GM23338 (cell line): ENCODE measurements at places on chromosomes 6 and 20.

GRCh38 chr6:127302728-127303660 lies 36.3 kb downstream of the RNF146 start:
- peak; percentile 49 for DNase-seq

- DNase-seq, result peak; percentile 16
Measured at GRCh38 chr20:40646361-40646760, 42.7 kb downstream of the MAFB start.

- DNase-seq, result peak; percentile 60
Measured at GRCh38 chr6:107670792-107671199, 153.3 kb downstream of the SCML4 start.

DNA sequence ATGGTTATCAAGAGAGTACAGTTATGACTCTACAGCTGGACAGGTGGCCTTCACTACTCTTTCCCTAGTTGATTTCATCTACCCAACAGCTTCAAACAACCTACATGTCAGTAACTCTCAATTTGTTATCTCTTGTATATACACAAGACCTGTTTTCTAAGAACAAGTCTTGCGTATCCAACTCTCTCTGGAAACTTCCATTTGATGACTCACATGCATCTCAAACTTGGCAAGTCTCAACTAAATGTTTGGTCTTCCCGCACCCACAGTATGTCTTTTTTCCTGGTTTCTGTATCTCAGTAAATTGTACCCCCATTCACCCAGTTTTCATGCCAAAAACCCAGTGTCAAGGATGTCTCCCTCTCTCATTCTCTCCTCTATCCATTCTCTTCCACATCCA lies 97.7 kb downstream of the BTBD9 start:
- DNase-seq, result no peak

DNA sequence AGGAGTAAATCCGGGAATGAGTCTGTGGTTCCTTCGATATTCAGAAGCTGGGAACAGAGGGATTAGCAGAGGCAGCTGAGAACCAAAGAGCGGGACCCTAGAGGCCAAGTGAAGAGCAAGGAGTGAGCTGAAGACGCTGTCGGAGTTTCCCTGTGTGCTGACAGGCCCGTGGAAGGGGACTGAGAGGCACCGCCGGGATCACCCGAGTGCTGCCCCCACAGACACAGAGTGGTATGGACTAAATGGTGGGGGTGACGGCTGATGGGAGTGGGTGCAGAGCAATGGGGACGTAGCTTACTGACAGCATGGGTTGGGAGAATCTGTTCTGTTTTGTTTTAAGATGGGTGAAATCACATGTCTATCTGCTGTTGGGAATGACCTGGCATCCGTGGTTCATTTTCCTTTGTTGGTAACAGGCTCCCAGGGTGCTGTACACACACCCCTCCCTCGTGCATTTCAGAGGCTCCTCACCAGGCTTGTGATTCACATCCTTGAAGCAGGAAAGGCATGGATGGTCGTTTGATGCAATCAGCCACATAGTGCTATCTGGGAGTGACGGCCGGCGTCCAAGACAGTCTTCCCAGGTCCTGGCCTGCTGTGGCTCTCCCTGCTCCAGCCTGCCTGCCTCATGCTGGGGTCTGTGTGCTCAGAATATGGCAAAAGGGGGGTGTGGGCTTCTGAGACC lies 97.4 kb downstream of the THBS2 start:
- DNase-seq, result no peak

- DNase-seq, result no peak
Measured at GRCh38 chr6:160254467-160255312, 3.9 kb downstream of the SLC22A2 start.

DNA sequence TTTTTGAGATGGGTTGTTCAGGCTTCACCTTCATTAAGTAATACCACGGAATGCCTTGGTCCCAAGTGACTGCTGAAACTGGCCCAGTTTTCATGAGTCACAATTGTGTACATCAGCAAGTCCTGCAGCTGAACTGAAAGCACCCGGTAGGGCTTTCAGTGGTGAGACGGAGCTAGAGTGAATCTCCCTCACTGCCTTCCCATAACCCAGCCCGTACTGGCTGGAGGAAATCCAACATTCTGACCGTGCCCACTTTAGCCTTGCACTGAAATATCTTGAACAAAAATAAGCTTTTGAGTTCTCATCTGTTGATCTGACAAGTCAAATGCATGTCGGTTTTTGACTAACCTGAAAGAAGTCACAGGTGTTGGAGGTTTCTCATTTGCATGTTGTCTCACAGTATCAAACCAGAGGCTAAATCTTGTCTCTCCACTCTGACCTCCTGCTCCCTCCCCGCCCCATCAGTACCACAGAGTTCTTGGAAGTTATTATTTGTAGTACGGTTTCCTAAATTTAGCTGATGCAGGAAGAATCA lies 35.9 kb downstream of the DUSP22 start:
- no peak for DNase-seq

GRCh38 chr20:23596579-23597250 lies 9.0 kb downstream of the CST9 start:
- DNase-seq, result no peak

GRCh38 chr20:48455651-48456365 lies 372.0 kb downstream of the PREX1 start:
- DNase-seq, result no peak

DNA sequence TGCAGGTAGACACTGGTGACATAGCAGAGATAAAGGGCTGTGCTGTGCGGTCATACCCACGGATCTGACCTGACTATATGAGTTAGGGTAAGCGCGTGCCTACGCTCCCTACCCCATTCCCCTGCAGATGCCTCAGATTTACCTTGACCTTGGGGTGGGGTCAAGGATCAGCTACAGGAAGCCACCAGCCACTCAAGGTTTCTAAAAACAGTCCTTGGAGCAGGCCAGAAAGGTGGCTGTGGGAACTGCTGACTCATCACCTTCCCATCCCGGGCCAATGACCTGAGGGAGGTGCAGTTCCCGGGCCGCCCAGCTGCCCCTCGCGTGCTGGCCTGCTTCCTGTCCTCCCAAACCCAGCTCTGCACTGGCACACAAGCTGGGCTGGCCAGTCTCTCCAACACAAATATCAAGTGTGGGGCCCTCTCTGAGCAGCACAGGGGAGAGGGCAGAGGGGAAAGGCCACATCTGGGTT lies 23.0 kb downstream of the KCNK5 start:
- DNase-seq, result peak; percentile 37

- DNase-seq, result no peak
Measured at GRCh38 chr6:6635291-6635690, 46.8 kb downstream of the LY86 start.

DNA sequence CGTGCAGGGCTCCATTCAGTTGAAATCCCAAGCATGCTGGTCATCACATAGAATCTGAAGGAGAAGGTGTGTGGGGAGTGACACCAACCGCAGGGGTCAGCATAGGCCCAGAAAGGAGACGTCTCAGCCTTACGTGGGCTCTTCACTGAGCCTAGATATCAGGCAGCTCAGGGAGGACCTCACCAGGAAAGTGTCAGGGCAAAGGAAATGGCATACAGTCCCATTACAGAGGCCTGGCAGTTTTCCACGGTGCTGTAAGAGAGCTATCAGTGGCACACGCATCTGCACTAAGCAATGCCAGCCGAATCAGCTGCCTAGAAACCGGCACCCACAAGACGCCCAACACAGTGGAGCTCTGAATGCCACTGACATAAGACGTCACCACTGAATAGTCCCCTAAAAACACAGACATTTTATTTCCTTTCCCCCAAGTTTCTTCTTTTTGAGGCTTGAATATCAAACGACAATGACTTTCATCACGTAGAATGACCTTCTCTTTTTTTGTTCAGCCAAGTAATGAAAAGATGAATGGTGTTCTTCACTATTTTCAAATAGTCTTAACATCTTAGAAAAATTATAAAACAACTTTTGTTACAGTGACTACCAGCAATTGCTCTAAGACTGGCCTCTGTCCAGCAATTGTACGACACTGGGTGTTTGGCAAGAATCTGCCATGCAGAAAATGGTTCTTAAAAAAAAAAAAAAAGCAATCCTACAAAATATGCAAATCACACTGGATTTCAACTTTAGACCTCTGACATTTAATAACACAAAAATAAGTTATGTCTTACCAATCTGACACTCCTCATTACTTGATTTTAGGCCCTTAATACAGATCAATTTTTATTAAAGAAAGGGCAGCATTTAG lies 88.9 kb upstream of the FOXQ1 start:
- DNase-seq, result no peak

- peak; percentile 77 for DNase-seq
Measured at GRCh38 chr6:6002005-6002847, 4.5 kb downstream of the NRN1 start.

DNA sequence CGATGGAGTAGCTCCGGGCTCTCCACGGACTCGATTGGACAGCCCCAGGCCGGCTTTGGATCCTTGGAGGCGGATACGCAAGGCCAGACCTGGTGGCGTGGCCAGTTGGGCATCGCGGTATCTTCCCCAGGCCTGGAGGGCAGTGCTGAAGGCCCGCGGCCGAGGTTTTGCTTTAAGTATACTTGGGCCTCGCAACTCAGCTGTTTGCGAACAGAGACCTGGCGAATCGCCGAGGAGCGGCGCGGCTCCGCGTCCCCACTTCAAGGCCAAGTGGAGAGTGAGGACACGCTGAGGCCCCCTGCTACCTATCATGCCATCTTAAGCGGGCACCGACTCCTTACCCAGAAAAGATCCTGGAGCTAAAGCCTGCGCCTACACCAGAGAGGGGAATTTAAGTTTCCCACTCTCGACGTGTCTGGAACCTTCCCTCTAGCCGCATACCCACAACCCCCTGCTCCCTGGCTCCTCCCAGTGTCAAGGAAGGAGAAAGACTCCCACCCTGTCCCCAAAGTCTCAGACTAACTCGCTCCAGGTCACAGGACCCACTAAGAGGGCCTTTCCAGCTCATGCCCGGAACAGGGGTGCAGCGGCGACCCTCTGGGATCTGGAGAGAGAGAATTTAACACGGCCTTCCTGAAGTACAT lies 4.1 kb downstream of the LINC00237 start:
- peak; percentile 73 for DNase-seq

DNA sequence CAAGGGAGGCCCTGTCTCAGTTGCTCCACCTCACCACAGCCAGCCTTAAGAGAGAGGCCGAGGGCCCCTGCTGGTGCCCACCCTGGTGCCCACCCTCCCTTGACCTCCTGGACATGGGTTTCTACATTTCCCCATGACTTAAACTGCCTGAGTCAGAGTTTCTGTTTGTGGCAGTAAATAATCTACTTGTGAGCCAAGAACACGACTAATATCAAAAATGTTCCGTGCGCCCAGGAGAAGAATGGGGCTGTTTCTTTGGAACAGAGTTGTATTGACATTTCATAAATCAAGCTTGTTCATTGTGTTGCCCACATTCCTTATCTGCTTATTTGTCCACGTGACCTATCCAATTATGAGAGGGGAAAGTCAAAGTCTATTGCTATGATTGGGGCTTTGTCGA lies 143.5 kb downstream of the ANKRD60 start:
- no peak for DNase-seq

- no peak for DNase-seq
Measured at GRCh38 chr20:11266571-11266970, 592.8 kb upstream of the JAG1 start.

DNA sequence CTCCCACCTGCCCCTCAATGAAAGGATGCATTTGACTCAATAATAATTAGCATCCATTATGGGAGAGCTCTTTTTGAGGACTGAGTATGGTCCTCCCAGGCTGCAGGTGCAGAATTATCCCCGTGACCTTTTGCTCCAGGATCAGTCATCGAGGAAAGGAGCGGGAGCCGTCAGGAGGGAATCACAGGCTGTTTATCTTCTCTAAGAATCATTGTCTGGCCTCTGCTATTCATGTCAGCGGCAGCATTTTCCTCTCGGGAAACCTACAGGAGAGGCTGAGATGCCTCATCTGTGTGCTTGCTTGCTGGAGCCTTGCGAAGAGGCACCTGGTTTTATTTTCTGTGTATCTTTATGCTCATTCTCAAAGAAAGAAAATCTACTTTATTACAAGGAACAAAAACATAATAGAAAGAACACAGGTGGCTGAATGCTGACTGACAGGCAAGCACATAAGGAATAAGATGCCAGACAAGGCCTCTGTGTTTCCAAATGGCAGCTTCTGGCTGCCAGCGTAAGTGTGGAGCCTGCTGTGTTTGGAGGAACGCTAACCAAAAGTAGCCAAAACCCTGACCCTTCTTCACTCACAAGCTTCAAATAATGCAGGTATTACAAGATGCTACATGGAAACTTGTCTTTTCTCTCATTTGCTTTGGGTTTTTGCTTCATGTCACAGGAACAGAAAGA lies 539.1 kb upstream of the MARCKS start:
- DNase-seq, result no peak

DNA sequence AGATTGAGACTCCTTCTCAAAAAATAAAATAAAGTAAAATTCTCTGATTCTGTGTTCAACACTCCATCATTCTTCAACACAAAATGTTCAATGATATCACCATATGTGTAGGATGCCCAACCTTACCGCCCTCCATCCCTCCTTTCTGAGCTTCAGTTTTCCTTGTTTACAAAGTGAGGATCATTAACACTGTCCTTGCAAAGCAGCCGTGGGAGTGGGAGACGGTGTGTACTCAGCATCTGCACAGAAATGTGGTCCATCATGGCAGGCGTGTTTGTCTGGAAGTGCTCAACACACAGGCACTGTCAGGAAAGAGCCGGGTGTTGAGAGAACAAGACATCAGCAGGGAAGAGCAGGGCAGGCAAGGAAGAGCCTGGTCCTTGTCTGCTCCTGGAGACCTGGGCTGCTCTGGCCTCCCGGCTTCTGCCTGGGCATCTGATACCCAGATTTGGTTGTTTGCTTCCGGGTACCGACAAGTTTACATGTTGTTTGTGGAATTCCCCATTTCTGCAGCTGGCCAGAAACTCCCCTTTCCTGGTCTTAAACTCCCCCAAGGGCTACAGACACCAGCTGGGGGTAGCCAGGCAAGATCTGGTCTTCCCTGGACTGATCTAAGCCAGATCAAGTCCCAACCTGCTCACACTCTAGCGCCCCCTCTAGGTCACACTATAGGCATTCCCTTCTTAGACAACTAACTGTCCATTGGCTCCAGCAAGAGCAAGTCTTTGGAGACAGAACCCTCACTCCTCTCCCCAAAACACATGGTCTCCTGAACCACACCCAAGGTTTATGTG lies 26.7 kb upstream of the TTPAL start:
- peak; percentile 90 for DNase-seq

- no peak for DNase-seq
Measured at GRCh38 chr6:107653183-107653580, 163.3 kb downstream of the SOBP start.

DNA sequence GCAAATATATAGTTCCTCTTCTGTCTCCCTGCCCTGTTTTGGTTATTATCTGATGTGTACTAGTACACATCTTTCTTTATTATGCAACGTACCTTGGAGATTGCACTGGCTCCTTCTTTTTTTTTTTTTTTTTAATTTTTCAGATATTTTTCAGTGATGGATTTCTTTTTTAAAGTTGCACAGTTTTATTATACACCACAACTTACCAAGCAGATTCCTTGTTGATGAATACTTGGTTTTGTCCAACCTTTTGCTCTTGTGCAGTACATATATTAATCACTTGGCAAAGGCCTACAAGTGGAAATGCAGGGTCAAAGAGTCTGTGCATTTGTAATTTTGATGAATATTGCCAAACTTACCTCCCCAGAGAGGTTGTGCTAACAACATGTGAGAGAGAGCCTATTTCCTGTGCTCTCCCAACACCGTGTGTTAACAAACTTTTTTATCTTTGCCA lies 50.1 kb upstream of the RNF24 start:
- no peak for DNase-seq

GRCh38 chr6:125066140-125066539 lies 87.4 kb upstream of the TPD52L1 start:
- DNase-seq, result no peak

- DNase-seq, result peak; percentile 52
Measured at GRCh38 chr6:35025232-35026188, 115.6 kb downstream of the TCP11 start.
